ENCODE measurements at places on chromosomes 6 and 20.

GRCh38 chr6:53128842-53129241 lies 19.8 kb downstream of the GCM1 start:
- no peak for DNase-seq

DNA sequence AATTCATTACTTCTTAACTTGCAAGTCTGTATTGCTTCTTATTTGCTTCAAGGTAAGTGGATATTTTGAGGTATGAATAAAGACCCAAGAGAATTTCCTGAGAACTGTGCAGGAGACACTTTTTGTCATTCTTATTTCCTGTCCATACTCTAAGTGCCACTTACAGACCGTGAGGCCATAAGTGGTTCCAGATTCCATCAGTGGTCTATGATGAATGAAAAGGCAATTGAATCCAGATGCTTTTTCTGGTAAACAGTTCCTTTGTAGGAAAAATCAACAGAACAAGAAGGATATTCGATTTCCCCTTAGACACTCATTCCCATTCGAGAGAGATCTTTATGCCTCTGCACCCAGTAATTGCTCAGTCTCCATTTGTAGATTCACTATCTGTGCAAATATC lies 58.3 kb upstream of the PDE10A start:
- no peak for DNase-seq

DNA sequence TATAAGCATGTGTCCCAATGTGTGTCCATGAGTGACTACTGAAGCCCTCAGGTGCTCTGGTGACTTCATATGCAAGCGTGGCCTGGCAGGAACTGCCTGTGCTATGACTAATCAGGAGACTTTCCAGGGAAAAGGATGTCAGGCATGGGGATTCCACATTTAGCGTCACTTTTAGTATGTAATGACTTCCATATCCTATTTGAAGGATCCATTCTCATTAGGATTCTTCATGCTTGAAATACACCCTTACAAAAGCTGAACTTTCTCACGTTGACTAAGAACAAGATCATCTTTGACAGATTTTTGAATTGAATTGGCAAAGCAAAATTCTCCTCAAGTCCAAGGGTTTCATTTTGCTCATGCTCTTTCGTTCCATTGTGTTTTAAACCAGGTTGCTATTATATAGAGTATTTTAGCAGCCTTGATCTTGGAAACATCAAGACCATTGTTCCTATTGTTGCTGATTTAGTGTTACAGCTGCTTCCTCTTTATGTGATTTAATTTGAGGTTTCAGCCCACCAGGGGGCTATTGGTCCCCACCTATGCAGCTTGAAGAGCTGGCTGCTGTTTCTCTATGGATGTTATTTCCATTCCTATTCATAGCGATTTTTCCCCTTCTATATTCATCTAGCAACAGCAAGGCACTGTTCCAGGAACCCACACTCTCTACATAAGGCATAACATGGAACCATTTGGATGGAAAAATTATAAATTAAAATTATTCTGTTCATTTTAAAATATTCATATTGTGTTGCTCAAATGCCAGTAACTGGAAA lies 418.6 kb downstream of the CDKAL1 start:
- no peak for DNase-seq

DNA sequence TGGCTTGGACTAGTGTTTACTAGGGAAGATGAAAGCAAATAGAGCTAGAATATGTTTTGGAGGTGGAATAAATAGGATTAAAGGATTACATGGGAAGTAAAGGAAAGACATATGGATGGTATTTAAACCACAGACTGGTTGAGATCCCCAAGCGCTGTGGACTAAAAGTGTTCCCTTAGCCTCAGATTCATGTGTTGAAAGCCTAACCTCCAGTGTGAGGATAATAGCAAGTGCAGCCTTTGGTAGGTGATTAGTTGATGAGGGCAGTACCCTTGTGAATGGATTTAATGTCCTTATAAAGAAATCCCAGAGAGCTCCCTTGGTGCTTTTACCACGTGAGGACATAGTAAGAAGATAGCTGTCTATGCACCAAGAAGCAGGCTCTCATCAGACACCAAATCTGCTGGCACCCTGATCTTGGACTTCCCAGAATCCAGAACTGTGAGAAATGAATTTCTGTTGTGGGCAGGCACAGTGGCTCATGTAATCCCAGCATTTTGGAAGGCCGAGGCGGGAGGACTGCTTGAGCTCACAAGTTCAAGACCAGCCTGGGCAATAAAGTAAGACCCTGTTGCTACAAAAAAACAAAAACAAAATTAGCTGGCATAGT lies 57.3 kb upstream of the MCM9 start:
- DNase-seq: no peak

DNA sequence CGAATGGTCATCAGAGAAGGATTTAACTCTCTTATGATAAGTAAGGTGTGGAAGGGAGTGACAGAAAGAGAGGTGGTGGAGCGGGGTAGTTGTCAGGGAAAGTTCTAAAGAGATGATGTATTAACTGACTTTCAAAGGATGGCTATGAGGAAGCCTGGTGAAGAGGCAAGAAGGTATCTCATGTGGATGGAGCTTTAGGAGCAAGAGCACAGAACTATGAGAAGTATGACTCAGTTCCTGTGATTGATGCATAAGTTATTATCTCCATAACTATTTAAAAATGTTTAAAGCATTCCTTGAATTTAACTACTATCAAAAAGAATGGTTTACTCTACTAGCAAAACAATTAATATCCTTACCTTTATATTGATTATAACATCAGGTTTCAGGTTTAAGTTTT lies 28.8 kb downstream of the AK9 start:
- DNase-seq: no peak

DNA sequence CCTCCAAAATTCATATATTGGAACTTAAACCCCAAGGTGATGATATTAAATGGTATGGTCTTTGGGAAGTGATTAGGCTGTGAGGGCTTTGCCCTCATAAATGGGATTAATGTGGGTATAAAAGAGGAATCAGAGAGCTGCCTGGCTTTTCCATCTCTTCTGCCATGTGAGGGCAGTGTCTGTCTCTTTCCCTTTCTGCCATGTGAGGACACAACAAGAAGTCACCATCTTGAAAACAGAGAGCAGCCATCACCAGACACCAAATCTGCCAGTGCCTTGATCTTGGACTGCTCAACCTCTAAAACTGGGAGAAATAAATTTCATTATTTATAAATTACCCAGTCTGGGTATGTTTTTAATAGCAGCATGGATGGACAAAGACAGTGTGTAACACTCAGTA lies 263.0 kb downstream of the PAX1 start:
- DNase-seq: no peak

- DNase-seq: peak; percentile 25
Measured at GRCh38 chr6:107458672-107459282, 587 bp downstream of the PDSS2 start.

- no peak for DNase-seq
Measured at GRCh38 chr20:58393299-58393698, 4.3 kb downstream of the VAPB start.

- DNase-seq: no peak
Measured at GRCh38 chr6:39599341-39599740, 125.9 kb downstream of the KIF6 start.

DNA sequence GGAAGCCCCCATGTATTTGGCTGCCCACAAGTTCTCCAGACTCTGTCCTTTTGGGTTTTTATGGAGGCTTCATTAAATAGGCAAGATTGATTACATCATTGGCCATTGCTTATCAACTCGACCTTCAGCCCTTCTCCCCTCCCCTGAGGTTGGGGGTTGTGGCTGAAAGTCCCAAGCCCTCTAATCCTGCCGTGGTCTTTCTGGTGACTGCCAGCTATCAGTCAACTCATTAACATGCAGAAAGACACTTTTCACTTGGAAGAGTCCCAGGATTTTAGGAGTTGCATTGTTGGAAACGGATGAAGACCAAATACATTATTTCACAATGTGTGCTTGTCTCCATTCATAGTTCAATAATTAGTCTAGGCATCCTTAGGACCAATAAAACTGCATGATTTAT lies 9.5 kb downstream of the CDC5L start:
- DNase-seq: no peak

DNA sequence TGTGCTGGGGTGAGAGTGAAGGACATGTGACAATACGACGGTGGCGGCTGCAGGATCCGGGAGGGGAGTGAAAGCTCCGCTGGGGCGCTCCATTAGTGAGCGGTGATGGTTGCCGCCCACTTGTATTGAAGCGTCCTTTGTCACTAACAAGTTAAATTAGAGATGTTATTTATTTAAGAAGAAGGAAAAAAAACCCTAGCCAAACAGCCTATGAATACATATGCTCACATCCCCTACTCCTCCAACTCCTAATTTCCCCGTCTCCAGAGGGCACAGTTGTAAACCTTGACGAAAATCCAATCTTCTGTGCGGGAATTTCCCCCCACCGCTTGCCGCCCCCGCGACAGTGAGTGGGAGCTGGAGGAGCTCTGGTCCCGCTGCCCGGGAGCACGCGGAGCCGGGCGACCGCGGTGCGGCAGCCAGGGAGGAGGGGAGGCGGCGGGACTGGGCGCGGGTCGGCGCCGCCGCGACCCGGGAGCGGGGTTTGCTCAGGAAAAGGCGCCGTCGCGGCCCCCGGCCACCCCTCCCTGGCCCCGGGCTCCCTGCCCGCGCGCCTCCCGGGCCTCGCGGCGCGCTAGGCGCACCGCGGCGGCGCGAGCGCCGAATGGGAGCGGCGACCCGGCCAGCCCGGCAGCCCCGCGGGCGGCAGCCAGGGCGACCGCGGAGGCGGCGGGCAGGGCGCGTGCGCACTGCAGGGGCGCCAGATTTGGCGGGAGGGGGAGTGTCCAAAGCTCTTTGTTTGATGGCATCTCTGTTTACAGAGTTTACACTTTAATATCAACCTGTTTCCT lies at the start of gene MYB:
Gene MYB, plus strand, starts transcription at position 767 of the 791 bp plus-strand sequence. CDS start 206 bp downstream, outside the sequence.
- DNase-seq: peak; percentile 76

- no peak for DNase-seq
Measured at GRCh38 chr6:143063631-143064030, 2.9 kb downstream of the AIG1 start.

DNA sequence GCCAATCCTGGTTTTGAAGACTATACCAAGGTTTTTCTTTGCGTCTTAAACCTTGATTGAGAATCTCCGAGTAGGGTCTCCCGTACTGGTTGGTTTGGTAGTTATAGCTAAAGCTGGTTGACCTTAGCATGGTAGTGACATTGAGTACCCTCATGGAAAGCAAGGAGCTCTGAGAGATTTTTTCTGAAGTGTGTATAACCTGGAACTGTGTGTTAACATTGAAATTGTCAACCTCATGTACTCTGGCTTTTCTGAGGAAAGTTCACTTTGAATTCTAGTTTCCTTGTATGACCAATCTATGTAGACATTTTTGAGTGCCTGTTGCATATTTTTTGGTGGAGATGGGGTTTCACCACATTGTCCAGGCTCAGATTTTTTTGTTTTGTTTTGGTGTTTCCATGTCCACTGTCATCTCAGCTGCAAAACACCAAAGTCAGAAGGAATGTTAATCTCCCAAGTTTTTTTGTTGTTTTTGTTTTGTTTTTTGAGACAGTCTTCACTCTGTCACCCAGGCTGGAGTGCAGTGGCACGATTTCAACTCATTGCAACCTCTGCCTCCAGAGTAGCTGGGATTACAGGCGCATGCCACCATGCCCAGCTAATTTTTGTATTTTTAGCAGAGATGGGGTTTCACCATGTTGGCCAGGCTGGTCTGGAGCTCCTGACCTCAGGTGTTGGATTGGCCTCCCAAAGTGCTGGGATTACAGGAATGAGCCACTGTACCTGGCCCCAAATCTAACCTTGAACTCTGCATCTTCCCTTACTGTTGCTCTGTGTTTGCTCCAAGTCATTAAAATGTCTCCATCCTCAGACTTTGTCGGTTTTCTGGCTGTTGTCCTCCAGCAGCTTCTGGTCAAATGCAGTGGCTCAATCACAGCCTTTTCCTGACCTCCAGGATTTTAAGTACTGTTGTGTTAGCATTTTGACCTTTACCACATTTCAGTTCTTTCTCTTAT lies 4.3 kb downstream of the RPS12 start:
- no peak for DNase-seq

- DNase-seq: peak; percentile 62
Measured at GRCh38 chr6:20708367-20709124, 174.3 kb downstream of the CDKAL1 start.

DNA sequence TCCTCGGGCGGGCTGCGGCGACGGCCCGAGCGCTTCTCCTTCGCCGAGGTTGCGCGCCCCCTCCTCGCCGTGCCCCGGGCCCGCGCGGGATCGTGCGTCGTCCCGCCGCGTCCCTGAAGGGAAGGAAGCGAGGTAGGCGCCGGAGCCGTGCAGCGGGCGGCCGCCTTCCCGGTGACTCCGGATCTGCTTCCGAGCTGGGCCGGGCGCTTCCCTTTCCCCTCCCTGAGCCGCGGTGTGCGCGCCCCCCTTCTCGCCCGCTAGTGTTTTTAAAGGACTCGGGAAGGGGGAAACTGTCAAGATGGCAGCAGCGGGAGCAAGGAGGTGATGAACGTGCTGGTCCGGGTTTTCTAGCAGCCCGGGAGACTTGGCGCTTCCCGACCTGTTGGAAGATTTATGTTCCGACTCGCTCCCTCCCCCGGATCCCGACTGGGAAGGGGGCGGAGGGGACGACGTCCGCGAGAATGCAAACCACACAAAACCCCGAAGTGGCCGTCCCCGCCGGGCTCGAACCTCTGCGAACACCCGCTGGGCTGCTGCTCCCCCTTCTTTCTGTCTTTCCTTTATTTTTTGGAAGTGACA lies 744 bp upstream of the FOXO3 start:
- no peak for DNase-seq

GRCh38 chr20:52761867-52762266 lies 210.3 kb upstream of the TSHZ2 start:
- no peak for DNase-seq

GRCh38 chr6:169530752-169531123 lies 171.1 kb downstream of the WDR27 start:
- DNase-seq: peak; percentile 10

DNA sequence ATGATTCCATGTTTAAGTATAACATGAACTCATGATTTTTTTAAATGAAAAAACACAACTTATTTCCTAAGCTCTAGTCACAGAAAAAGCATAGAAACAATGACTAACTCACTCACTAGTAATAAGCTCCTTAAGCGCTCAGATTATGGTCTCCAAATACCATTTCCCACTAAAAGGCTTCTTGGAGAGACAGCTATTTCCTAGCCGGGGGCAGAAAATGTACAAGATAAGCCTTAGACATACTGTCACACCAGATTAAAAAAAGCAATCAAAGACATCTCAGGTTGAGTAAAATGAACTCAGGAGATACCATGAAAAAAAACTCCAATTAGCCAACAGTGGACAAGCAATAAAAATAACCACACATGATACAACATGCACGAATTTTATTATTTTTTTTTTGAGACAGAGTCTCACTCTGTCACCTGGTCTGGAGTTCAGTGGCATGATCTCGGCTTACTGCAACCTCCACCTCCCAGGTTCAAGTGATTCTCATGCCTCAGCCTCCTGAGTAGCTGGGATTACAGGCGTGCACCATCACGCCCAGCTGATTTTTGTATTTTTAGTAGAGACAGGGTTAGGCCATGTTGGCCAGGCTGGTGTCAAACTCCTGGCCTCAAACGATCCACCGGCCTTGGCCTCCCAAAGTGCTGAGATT lies 14.9 kb downstream of the SRPK1 start:
- no peak for DNase-seq

GRCh38 chr6:7232351-7232750 lies 80.6 kb downstream of the SSR1 start:
- DNase-seq: no peak
